ENCODE measurements at places on chromosomes 6 and 20.

GRCh38 chr6:139019722-139020121, 8.8 kb upstream of the ABRACL start:
- DNase-seq: no peak

- no peak for DNase-seq
Measured at GRCh38 chr6:75530696-75531095, 37.1 kb upstream of the FILIP1 start.

- no peak for DNase-seq
Measured at GRCh38 chr6:124433387-124434160, 528.7 kb upstream of the RNF217 start.

DNA sequence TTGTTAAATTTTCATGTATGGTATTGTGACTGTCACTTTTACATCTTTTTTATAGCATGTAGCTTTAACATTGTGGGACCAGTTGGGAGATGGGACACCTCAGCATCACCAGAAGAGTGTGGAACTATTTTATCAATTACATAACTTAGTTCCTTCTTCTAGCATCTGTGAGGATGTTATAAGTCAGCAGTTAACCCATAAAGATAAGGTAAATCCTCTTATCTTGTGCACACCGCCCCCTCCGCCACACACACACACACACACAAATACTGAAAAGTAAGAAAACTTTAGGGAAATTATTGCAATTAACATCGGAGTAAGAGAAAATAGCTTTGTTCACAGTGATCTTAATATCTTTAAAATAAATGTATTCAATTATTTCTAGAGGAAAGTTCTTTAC, 60.9 kb downstream of the PGM3 start:
- no peak for DNase-seq

DNA sequence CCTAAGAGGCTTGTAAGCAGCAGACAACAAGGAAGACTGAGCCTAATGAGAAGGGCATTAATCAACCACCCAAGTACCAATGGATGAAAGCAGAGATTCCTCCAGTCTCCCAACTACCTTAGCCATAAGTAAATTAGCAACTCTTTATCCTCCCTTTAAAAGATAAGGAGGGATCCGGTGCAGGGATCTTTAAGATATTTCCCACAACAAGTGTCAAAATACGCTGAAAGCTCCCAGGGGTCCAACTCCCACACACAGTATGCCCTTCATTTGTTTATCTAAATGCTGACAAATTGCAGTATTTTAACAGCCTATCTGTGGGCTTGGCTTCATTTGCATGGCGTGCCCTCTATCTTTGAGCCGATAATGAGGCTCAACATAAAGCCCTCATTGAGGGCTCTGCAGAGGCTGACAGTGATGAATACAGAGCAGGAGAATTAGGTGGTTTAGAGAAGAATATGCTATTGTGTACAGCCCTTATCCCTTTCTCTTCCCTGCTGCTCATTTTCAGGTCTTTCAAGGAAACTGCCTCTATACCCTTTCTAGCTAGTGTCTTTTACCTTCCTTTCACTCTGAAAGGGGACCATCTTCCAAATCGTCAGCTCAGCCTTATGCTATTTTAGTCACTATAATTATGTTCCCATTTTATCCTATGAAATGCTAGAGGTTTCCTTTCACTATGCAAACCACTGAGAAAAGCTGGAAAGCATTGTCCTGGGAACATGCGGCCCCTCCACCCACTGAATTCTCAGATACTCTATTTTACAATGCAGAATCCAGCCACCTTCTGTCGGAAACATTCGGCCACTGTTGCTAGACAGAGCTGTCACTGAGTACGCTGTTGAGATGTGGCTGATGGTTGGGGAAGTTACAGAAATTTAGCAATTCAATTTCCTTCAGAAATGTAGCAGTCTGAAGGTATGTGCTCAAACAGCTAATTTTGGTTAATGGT, 575.2 kb upstream of the JAG1 start:
- no peak for DNase-seq

DNA sequence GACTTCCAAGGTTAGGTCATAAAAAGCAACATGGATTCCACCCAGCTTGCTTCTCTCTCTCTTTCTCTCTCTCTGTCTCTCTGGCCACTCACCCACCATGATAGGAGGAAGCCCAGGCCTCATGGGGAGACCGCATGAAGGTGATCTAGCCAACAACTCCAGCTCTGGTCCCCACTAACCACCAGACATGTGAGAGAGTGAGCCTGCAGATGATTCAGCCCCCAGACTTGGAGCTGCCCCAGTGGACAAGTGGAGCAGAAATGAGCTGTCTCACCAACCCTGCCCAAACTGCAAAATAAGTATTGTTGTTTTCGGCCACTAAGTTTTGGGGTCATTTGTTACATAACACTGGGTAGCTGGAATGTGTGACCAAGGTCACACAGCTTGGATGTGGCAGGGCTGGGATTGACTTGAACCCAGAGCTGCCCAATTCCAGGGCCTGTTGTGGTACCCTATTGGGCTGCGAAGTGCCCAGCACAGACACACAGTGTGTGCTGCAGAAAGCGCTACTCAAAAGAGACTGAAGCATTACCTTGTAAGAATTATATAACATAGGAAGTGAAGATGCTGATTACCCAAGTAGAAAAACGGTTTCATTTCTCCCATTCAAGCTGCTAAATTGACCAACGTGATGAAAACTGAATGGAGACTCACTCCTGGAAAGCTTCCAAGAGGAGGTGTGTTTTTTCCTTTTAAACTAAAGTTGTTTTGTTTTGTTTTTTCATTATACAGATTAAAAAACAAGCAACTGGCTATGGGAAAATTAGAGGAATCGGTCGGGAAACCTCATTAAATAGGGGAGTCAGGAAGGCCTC, 9.1 kb upstream of the TLDC2 start:
- DNase-seq: no peak

GRCh38 chr6:11798096-11798495, 19.5 kb upstream of the ADTRP start:
- no peak for DNase-seq

DNA sequence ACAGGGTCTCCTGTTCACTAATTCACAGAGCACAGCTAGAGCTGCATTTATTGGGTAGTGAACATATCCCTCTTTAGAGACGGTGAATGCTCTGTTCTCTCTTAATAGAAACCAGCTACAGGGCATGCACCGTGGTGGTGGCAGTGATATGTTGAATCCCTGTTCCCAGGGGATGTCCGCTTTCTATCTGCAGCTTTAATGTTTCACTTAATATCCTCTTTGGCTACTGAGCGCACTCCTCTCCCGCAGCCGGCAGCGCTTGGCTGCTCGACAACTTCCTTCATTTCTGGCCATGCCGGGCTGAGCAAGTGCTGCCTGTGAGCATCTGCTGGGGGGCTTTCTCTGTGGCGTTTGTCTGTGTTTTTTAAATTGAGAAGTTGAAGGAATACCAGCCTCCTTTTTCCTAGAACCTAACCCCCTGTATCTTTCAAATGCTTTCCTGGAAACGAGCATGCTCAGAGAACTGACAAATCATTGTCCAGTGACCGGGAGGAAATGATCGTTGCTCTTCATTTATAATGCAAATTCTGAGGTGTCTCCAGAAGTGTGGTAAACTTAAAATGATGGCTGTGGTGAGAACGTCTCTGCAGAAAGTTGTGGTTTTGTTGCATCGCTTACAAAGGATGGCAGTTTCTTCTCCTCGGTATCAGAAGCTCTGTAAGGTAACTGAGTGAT, 297.9 kb downstream of the UTRN start:
- DNase-seq: no peak

Data from stimulated activated naive CD4-positive, alpha-beta T cell (primary cell).